ENCODE measurements at places on chromosomes 6 and 20. TPM values are rescaled to one million over a fixed set of nuclear protein-coding genes. Genes with fewer than 3 reads are reported as not detected.

Gene HDGFL1
- not detected for total RNA-seq

DNA sequence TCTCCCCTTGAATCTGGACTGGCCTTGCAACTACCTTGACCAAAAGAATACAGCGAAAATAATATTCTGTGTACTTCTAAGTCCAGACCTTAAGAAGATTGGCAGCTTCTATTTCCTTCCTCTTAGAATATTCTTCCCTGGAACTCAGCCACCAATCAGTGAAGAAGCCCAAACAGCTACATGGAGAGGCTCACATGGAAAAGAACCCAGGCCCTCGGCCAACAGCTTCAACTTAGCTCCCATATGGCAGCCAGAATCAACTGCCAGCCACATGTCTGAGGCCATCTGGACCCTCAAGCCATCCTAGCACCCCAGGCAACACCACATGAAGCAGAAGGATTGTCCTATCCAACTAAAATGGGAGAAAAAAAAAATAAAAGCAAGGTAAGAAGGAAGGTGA lies 178.8 kb downstream of the IBTK start:
- H3K27ac ChIP-seq: no peak overlapping the region
- H3K27me3 ChIP-seq: no peaks in the 10 kb centered on the region
- H3K4me1 ChIP-seq: no peaks in the 10 kb centered on the region
- no peak overlapping the region for H3K4me3 ChIP-seq

DNA sequence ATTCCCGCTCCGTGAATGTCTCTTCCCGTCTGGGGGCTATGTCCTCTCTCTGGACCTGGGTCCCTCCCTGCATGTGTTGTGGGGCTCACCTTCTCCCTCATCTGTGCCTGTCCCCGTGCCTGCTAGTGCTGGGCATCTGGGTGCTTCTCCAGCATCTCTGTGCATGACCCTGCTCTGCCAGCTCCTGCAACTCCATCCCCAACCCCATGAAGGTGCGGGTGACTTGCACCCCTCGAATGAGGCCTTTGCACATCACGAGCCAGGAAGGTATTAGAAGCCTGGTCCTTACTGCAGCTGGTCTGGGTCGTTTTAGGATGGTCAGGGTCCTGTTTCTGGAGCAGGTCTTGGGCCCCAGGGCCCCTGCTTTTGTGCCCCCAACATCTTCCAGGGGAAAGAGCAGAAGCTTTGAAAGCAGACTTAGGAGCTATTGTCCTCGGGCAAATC lies 109.7 kb downstream of the AGPAT4 start:
- H3K36me3 ChIP-seq: no peaks in the 10 kb centered on the region
- H3K4me3 ChIP-seq: no peak overlapping the region
- no peak overlapping the region for H3K27ac ChIP-seq
- DNase-seq: no peak

DNA sequence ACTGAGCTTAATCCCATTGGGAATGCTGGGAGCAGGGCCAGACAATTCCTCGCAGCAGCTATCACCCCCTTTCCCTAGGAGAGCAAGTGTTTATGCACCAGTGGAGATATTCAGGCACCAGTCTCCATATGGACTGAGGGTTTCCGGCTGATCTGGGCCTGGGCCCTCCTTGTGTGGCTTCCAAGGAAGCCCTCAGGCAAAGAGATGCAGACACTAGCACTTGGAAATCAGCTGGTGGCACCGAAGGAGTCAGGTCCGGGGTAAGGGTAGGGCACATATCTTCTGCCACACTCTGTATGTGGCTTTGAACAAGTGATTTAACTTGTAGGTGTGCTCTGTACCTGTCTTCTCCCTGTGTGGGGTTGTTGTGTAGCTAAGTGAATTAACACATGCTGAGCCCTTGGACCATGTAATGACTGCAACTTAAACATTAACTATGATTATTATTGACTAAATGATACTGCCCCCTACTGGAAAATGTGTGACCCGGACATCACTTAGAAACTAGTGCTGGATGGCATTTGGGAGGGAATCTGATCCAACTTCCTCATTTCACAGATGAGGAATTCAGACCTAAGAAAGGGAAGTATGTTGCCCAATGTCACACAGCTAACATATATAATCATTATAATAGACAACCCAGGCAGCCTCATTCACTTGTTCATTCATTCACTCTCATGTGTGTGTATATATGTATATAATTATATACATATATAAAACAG lies 19.3 kb upstream of the WFDC2 start:
- H3K27ac ChIP-seq: peak overlapping the region; percentile 38
- DNase-seq: no peak
- H3K4me3 ChIP-seq: no peak overlapping the region
- no peaks in the 10 kb centered on the region for H3K36me3 ChIP-seq
- H3K4me1 ChIP-seq: no peaks in the 10 kb centered on the region

DNA sequence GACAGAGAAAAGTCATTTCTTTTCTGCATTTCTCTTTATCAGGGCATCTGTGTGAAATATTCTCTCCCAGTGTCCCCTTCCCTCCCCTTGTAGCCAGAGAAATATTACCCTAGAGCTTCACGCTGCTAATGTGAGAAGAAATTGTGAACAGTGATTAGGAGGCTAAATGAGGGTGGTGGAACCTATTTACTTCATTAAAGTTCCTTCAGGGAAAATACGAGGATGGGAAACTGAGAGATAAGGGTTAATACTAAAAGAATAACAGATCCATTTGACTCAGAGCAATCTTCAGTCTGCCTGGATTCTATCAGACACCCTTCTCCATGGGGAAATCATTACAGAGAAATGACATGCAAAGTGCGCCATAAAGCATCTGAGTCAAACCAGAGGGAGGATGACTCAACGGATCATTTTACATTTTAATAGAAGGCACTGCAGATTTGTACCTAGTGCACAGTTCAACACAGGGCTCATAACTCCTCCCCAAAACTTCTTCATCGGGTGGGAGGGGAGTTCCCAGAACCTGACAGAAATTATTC lies 131.3 kb downstream of the GJA10 start:
- no peak overlapping the region for H3K4me3 ChIP-seq
- H3K27me3 ChIP-seq: no peaks in the 10 kb centered on the region
- H3K36me3 ChIP-seq: no peaks in the 10 kb centered on the region
- no peak overlapping the region for H3K27ac ChIP-seq
- DNase-seq: no peak

- H3K4me3 ChIP-seq: no peak overlapping the region
- H3K4me1 ChIP-seq: no peaks in the 10 kb centered on the region
- DNase-seq: no peak
- no peaks in the 10 kb centered on the region for H3K36me3 ChIP-seq
- no peak overlapping the region for H3K27ac ChIP-seq
These were observed 16.2 kb upstream of the VAPB start for GRCh38 chr20:58372806-58373205.

Gene SYS1
- 56.3 TPM for total RNA-seq

Gene ITPR3
- total RNA-seq: 27.7 TPM

Measured in breast epithelium (tissue), 4 donors.